ENCODE measurements at places on chromosomes 1 and 21.

- no peak for DNase-seq
Measured at GRCh38 chr1:92480200-92480812, 6.4 kb downstream of the GFI1 start.

- DNase-seq: peak; percentile 22
Measured at GRCh38 chr1:231419738-231420298, 2.3 kb downstream of the EGLN1 start.

DNA sequence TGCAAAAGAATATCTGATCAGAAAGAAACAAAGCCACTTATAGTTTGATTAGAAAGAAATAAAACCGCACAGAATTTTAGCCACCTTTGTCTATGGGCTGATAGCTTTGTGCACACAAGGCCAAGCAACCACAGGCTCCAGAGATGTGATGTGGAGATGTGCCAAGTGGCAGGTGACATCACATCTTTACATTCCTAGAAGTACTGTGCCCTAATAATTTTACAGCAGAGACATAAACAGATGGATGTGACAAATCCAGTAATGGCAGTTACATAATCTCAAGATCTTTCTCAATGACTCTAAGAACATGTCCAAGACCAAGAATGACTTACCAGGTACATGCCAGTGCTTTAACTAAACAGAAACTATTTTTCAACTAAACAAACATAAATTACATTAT is 159.5 kb downstream of the LTN1 start:
- DNase-seq: no peak

DNA sequence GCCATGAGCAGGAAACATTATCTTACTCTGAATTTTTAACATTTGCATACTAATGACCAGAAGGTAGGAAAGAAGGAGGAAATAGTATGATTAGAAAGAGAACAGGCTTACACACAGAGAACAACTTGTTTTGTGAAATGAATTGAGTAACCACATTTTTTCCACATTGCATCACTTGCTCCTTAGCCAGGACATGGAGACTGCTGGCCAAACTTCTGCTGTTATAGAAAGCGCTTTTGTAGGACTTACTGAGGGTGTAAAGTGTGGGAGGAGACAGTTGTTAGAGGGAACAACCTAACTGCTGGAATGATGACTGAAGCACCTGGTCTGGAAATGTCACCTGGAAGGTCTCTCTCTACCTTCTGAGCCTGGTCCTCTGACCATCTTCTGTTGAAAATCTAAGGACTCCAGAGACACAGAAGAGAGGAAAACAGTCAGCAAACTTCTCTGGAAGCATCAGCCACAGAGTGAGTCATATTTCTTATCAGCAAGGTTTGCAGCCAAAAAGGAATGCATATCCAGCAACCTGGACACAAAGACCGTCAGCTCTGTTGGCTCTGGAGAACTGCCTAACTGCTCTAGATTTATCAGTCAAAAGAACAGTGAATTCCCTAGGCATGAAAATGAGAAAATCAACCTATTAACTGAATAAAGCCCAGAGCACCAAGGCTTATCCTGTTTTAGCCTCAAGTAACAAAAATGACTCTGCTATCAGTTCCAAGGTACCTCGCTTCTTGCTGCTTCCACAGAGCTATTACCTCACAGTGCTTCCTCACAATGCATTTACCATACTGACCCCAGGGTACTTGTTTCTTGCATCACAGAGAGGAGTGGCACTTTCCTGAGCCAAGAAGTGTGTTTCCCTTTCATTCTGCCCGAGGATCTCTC is 88.0 kb upstream of the SLFNL1 start:
- DNase-seq: no peak

DNA sequence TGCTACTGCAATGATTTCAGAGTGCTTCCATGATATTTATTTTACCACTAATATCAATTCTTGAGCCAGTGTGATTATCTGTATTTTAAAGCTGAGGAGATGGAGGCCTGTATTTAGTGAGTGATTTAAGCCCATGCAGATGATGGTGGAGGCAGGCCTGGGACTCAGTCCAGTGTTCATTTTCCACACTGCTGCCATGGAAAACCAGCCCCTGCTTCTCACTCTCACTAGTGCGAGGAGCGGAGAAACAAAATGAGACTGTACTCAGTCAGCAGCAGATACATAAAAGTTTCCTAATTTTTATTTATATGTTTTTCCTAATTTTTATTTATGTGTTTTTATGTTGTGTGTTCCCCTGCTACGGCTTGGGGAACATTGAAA is 32.8 kb downstream of the LRRC8B start:
- DNase-seq: no peak

GRCh38 chr1:48793863-48794262 is 17.2 kb upstream of the BEND5 start:
- peak; percentile 41 for DNase-seq

- no peak for DNase-seq
Measured at GRCh38 chr1:44717156-44717555, 13.8 kb downstream of the RNU5D-1 start.

DNA sequence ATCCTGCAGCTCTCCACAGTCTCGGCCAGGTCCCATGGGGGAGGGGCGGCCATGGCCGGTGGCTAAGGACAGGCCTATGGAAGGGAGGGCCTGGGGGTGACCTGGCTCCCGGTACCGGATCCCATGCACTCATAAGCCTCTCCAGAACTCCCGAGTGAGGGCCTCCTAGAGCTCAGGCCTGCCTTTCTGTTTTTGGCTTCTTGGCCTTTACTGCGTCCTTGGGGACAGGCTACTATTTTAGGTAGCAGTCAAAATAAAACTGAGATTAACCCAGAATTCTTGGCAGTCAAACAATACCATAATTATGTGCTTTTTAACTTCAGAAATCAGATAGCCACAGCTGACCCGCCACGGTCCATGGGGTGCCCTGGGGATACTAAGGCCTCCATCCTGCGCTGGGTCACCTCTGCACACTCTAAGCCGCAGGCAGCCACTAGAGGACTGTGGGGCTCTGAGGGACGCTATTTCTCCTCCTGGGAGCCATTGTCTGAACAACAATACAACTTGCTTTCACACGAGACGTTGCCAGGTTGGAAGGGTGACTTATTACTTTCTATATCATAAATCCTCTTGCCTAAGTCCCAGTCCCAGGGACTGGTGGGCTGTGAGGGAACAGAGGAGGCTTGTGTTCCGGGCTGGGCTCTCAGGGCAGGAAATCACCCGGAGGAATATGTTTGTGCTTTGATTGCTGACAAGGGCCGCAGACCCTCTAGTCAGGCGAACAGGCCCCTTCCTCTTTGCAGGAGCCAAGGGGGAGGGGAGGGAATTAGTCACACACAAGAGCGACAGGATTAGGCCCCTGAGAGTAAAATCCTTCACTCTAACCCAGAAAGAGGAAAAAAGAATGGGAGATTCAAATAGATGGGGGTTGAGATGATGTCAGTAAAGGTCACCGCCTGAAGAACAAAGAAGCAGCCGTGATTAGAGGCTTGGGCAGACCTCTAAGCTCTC is 40.7 kb upstream of the BCAR3 start:
- DNase-seq: no peak

- DNase-seq: no peak
Measured at GRCh38 chr1:116256286-116256649, 116.8 kb upstream of the ATP1A1 start.

DNA sequence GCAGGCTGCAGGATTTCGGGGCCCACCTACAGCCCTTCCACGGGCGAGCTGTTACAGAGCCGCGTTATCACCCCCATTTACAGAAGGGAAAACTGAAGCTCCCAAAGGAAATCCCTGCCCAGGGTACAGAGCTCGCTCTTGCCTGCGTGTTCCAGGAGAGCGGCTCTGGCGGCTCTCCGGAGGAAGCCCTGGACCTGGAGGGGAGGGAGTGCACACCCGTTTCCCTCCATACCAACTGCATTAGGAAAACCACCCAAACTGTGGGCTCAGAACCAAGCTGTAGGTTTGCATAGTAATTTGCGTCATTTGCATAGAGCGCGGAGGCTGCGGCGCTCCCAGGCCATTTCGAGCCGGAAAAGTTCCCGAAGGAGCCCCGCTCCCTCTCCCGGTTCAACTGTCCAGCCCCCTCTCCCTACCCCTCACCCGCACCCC is 24.7 kb upstream of the ADGRB2 start:
- no peak for DNase-seq

DNA sequence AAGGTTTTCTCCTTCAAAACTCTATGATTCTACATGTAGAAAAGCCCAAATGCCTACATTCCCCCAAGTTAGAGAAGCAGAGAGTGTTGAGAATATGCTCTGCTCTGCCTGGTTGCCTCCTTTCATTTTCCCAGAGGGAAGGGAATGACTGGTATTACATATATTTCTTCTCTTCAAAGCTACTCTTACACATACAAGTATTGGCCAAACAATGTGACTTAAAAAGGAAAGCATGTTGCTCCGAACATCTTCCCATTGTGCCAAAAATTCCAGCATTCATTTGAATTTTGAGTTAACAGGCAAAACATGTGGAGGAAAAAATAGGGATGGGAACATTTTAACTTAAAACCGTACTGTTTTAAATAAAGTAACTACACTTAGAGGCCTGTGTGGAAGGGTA is 125.2 kb downstream of the COQ8A start:
- DNase-seq: no peak
